GM12878 (cell line): ENCODE measurements at places on chromosomes 2 and 18.

- DNase-seq, result no peak
Observed at GRCh38 chr18:22432657-22433137, 15.0 kb upstream of the CTAGE1 start.

GRCh38 chr18:23377669-23378301 lies 75.3 kb upstream of the RIOK3 start:
- DNase-seq, result peak; percentile 39

DNA sequence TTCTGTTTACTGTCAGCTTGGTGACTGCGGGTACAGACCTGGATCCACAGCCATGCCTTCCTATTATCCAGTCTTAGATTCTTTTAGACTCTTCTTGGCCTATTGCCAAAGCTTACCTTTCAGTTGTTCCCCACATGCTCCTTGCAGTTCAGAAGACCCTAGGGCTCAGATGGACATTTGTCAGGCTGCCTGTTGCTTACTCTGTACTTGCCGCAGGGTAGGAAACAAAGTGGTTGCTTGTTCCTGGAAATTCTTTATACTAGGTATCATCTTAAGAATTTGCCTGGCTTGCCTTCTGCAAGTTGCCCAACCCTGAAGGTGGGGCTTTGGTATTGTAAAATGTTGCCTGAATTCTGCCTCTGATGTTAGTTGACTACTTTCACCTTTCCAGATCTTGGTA lies 24.4 kb downstream of the CD28 start:
- no peak for DNase-seq

DNA sequence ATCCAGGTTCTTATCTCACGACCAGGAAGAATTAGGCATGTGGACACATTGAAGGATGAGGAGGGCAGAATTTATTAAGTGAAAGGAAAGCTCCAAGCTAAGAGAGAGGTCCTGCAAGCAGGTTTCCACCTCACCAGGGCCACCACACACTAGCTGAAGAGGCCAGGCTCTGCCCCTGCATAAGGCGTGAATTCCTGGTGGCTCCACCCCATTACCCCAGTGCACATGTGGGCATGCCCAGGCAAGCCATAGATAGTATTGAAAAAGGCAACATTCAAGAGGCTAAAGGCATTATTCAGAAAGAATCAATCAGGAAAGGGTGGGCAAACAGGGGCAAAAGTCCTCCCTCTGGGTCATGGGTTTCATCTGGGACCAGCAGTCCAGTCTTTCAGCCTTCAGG lies 30.9 kb upstream of the GRP start:
- DNase-seq, result no peak

DNA sequence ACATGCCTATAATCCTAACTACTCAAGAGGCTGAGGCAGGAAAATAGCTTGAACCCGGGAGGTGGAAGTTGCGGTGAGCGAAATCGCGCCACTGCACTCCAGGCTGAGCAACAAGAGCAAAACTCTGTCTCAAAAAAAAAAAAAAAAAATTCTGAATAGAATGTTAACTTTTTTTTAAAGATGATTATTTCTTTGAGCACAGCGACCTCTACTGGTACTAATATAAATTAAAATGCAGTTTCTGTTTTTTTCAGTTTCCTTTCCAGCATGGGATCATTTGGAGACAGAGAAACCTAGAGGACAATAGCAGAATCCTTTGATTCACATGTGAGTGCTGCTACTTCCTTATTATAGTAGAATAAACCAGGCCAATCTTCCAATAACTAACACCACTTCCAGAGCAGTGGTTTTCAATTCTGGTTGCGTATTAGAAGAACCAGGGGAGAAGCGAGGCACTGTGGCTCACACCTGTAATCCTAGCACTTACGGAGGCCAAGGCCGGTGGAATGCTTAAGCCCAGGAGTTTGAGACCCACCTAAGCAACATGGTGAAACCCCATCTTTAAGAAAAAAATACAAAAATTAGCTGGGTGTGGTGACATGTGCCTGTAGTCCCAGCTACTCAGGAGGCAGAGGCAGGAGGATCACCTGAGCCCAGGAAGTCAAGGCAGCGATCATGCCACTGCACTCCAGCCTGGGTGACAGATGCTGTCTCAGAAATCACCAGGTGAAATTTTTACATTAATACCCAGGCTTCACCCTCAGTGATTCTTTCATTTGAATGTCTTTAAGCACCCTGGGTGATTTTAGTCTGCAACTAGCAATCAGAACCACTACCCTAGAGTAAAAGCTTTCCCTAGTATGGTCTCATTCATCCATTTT lies 10.1 kb downstream of the SRSF7 start:
- DNase-seq, result no peak

DNA sequence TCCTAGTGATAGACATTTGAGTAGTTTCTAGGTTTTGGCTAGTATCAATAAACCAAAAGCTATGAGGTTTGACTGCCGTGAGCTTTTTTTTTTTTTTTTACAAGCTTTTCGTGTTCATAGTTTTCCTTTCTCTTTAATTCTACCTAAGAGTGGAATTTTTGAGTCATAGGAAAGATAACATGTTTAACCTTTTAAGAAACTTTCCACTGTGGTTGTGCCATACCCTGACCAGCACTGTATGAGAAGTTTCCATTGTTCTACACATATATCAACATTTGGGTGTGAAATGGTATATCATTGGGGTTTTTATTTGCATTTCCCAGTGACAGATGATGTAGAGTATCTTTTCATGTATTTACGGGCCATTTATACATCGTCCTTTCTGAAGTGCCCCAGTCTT lies 31.7 kb downstream of the UBE2F start:
- peak; percentile 82 for DNase-seq

DNA sequence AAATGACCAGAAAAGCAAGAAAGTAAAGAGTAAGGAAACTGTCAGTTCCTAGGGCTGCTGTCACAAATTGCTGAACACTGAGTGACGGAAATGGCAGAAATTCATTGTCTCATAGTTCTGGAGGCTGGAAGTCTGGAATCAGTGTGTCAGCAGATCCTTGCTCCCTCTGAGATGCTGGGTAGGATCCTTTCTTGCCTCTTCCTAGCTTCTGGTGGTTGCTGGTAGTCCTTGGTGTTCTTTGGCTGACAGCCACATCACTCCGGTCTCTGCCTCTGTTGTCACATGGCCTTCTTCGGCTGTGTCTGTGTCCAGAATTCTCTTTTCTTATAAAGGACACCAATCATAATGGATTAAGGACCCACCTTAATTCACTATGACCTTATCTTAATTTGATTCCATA lies 21.9 kb downstream of the PLEKHB2 start:
- no peak for DNase-seq

DNA sequence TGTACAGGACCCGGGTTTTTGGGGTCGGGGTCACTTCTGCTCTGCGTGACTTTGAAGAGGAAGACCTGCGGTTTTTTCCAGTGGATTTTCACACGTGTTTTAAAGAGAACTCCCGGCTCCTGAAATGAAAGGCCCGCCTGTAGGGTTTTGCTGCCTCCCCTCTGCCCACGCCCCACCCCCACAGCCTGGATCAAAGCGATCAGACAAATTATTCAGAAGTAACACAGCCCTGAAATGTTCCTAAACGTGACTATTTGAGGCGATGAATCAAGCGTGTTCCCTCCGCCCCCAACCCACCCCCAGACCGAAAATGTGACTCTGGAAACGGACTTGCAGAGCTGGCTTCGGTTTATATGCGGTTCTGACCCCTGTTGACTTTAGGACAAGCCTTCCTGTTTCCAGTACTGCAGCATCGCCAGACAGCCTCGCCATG lies 28.7 kb upstream of the SMIM21 start:
- DNase-seq, result no peak

DNA sequence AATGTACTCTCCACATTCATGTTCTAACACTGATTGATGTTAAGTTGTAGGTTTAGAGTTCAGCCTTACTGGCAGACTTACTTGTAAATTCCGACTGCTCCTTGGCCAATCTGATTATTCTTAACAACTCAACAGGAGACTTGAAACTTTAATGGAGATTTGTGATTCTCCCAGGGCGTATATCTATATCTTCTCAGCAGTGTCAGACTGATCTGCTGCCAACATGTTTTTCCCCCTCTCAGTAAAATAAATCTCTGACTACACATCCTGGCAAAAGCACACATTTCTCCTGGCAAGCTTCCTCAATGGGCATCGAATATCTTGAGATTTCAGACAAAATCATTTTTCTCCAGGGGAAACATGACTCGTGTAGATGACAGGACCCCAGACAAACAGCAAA lies 1041.2 kb downstream of the DPP10 start:
- no peak for DNase-seq

- DNase-seq, result no peak
Observed at GRCh38 chr2:233654501-233654900, 17.2 kb upstream of the UGT1A9 start.

DNA sequence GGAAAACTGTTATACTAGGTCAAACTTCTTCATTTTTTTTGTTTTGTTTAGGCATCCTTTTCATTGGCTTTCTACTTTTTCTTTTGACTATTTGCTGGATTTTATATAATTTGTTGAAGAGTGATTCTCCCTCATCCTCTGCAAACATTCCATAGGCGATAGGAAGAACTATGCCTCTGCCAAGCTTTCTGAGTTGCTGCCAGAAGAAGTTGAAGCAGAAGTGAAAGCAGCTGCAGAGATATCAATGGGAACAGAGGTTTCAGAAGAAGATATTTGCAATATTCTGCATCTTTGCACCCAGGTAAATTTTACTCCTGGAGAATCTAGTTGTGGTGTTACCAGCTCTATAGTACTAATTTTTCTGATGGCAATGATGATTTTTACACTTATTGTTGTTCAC lies 25.4 kb downstream of the NOP58 start:
- no peak for DNase-seq

GRCh38 chr18:8602040-8602439 lies 7.2 kb upstream of the RAB12 start:
- DNase-seq, result no peak

DNA sequence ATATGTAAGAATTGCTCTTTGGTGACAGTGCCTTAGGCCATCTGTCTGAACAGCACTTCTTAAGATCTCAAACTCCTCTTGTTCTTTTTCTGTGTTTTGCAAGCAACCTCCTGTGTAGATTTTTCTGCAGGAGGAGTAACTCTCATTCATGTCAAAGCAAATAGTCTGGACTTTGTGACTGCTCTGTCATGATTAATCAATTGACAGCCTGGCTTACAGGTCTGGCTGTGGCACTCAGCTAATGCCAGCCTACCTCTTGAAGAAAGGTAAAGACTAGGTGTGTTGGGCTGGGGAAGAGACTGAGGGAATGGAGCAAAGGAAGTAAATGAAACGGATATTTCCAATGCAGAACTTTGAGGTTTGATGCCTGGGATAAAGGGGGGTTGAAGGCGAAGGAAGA lies 156.6 kb downstream of the CERS6 start:
- DNase-seq, result no peak

GRCh38 chr2:44906972-44907371 lies 34.5 kb upstream of the SIX3 start:
- DNase-seq, result no peak

DNA sequence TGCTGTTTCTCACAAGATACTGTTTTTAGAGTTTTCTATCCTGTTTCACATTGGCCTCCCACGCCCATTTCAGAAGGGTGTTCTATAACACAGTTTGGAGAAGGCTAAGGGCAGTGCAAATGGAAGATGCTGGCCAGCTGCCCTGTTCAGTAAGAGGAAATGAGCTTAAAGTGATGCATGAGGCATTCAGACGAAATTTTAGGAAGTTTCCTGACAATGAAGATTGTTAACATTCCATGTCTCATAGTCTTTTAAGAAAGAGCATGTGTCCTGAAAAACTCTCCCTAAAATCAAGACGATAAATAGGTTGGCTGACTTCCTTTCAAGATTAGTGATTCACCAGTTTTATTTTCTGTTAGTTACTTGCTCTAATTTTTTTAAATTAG lies 484.2 kb upstream of the NRP2 start:
- no peak for DNase-seq

DNA sequence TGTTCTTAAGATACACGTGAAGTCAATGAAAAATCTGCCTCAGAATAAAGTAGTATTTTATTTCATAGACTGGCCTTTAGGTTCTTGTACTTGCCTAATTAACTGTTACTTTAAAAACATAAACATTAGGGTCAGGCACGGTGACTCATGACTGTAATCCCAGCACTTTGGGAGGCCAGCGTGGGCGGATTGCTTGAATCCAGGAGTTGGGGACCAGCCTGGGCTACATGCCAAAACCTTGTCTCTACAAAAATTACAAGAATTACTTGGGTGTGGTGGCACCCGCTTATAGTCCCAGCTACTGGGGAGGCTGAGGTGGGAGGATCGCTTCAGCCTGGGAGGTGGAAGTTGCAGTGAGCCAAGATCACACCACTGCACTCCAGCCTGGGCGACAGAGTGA lies 16.0 kb upstream of the SNORC start:
- no peak for DNase-seq

DNA sequence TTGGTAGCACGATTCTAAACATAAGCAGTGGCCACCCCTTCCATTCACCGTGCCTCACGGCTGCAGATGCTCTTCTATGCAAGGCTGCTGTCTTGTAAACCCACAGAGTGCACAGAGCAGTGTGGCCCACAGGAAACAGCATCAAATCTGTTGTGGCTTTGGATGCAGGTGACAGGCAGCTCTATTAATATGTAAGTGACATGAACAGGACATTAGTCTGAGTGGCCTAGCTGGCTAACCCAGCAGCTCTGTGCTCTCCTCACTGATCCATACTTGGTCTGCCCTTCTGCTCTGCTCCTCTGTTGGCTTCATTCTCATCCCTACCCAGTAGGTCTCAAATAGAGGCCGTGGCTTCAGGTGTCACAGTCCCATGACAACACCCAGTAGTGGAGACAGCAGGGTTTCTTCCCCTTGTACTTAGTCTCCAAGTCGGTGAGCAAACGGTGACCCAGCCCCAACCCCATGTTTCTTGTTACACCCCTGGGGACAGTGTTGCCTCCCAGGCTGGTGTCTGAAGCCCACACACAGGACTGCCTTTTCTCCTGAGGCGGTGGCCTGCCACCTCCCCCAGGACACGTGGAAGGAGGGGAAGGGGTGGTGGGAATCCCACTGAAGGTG lies 5.8 kb downstream of the SH3RF3 start:
- no peak for DNase-seq

- peak; percentile 2 for DNase-seq
Observed at GRCh38 chr18:53610957-53611356, 613.5 kb downstream of the MBD2 start.

- no peak for DNase-seq
Observed at GRCh38 chr2:144511937-144512336, 8.0 kb downstream of the ZEB2 start.

DNA sequence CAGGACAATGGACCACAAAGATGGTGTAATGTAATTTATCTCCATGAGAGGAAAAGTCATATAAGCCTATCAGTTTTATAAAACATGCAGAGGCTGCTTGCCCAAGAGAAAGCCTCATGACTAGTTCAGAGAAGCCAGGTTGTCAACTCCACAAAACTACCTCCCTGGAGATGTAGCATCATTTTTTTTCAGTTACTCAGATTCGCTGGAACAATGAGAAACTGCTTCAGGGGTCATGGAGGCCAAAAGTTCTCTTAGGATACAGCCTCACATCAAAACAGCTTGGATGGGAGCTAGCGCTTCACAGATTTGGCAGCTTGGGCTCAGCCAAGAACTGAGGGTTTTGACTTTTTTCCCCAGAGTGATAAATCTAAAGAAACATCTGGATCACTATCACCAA lies 263.5 kb downstream of the INSIG2 start:
- no peak for DNase-seq

GRCh38 chr18:54888933-54889332 lies 60.7 kb downstream of the RAB27B start:
- no peak for DNase-seq

- no peak for DNase-seq
Observed at GRCh38 chr2:232636788-232637420, 3.5 kb downstream of the EFHD1 start.

GRCh38 chr2:134539981-134540380 lies 178.8 kb downstream of the TMEM163 start:
- no peak for DNase-seq
